ENCODE measurements at places on chromosomes 3 and 15.

DNA sequence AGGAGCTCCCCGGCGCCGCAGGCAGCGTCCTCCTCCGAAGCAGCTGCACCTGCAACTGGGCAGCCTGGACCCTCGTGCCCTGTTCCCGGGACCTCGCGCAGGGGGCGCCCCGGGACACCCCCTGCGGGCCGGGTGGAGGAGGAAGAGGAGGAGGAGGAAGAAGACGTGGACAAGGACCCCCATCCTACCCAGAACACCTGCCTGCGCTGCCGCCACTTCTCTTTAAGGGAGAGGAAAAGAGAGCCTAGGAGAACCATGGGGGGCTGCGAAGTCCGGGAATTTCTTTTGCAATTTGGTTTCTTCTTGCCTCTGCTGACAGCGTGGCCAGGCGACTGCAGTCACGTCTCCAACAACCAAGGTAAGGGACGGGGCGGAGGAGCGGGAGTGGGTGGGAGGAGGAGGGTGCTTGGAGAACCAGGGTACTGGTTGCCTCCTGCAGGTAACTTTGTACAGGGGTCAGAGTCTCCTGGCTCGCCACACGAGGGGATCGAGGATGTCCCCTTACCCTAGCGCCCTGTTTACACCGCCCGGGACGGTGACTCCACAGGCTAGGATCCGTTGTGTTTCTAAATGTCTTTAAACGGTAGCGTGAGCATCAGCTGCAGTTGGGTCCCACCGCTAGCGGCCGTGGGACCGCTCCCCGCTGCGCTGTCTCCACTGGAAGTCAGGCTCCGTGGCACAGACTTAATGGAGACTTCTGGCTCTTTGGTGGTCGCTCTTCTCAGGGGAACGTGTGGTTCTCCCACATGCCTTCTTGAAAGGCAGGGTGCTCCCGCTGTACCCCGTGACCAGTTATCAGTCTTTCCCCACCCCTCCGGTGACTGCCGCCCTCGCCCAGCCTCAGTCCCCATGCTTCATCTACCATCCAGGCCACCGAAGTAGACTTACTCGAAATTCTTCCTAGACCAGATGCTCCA is 515 bp downstream of the EPHA6 start:
- DNase-seq, result no peak

GRCh38 chr3:74531491-74531890 is 83.0 kb downstream of the CNTN3 start:
- DNase-seq, result peak; percentile 20

GRCh38 chr3:64685800-64686445 is 1.9 kb downstream of the ADAMTS9 start:
- peak; percentile 89 for DNase-seq

GRCh38 chr3:69008980-69009379 is 4.5 kb downstream of the EOGT start:
- no peak for DNase-seq

DNA sequence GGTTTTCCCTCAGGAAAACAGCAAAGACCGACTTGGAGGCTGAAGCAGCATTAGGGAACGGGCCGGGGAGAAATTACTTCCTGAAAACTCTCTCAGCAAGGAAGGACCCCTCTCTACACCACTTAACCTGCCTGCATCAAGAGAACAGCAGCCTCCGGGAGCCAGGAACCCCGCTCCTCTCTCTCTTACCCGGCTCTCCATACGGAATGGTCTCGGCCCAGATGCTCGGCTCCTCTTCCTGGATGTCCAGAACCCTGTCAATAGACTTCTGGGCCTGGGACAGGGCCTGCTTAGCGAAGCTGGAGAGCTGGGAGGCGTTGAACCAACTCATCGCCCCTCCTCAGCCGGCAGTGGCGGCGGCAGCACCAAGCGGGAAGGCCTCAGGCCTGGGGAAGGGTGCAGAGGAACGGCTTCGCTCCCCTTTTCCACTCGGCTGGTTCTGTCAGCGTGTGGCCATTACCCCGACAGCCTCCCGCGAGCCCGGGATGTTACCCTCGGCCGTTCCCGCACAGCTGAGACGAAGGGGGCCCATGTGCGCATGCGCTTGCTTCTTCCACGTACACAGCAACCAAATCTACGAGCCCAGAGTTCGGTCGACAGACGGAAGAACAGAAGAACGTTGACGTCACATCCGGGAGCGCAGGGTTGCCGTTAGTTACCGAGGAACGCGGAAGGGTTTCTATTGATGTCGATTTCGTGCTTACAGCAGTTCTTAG is at the start of gene TMF1:
TSS of gene TMF1 (minus strand) at position 578 of the 716 bp plus-strand sequence. CDS start at position 331, 247 bp downstream.
- peak; percentile 99 for DNase-seq

DNA sequence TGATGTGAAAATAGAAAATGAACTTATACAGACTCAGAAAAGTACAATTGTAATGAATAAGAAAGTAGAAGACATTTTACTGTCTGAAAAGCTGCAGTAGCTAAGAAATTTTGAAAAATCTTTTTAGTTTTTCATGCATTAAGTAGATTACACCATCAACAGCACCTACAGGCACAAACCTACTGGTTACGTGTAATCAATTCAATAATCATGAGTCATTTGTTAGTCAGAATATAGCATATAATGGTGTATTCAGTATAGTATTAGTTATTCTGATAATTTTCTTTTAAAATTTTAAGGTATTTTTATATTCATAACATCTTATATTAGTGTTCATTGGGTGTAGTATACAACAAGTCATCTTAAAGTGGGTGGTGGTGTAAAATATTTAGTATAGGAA is 550.5 kb upstream of the GBE1 start:
- no peak for DNase-seq

GRCh38 chr3:117842086-117842485 is 1132.5 kb downstream of the TUSC7 start:
- no peak for DNase-seq
